CD8-positive, alpha-beta memory T cell (primary cell): ENCODE measurements at places on chromosomes 4 and X.
A peak's percentile ranks its signal among the peaks of the same experiment; 100 is the strongest.

GRCh38 chr4:183909187-183909586, 4.1 kb downstream of the STOX2 start:
- H3K27me3 ChIP-seq, result peaks cover 11% of the 10 kb centered on the region
- H3K4me3 ChIP-seq, result no peak overlapping the region
- H3K4me1 ChIP-seq, result no peaks in the 10 kb centered on the region
- no peak for DNase-seq

GRCh38 chr4:65391814-65392213, 278.5 kb downstream of the EPHA5 start:
- no peak overlapping the region for H3K4me3 ChIP-seq
- H3K4me1 ChIP-seq, result no peaks in the 10 kb centered on the region
- no peaks in the 10 kb centered on the region for H3K36me3 ChIP-seq
- H3K27ac ChIP-seq, result no peak overlapping the region
- no peak for DNase-seq

GRCh38 chr4:152828122-152828521, 48.4 kb downstream of the ARFIP1 start:
- DNase-seq, result no peak
- no peak overlapping the region for H3K27ac ChIP-seq
- H3K36me3 ChIP-seq, result no peaks in the 10 kb centered on the region
- H3K4me3 ChIP-seq, result no peak overlapping the region

DNA sequence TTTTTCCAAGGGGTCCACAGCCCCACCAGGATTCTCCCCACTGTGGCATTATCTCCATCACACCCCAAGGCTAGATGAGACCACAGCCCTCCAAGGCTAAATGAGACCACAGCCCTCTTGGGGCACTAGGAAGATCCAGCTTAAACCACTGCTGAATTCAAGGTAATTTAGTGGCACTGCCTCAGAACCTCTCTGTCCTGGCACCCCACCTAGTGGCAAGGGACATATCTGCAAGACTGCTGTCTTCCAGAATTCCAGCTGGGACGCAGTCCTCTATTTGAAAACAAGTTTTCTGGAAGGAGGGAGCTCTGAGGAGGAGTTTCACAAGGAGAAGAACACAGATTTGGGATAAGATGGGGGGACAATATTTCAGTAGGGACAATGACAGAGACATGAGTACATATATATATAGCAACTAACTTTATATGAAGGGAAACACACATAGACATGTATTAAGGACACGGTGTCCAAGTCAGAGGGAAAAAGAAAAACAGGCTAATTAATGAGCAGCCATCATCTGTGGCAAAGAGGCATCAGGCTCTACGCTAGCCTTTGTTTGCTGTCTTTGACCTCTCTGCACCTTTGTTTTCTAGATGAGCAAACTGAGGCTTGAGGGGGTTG, 9.3 kb downstream of the CETN2 start:
- no peaks in the 10 kb centered on the region for H3K36me3 ChIP-seq
- H3K4me1 ChIP-seq, result no peaks in the 10 kb centered on the region
- no peak for DNase-seq
- no peak overlapping the region for H3K4me3 ChIP-seq

- peaks cover 41% of the 10 kb centered on the region for H3K4me1 ChIP-seq
- no peak overlapping the region for H3K4me3 ChIP-seq
- no peak overlapping the region for H3K27ac ChIP-seq
Measured at GRCh38 chr4:184387351-184387750, 87.0 kb downstream of the IRF2 start.

DNA sequence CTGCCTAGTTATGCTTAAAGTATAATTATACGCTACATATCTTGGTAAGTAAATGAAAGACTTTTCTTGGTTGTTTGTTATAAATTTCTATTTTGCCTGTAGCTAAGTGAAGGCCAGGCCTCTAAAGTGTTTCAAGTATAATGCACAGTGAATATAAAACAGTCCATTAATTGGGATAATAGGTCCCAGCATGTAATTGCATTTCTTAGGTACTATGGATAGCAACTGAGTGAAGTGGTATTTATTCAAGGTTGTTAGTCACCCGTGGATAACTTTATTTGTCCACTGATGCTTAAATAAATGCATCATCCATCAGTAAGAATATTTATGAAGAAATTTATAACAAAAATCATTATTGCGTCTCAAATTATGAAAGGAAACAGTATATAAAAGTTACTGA, 59.1 kb downstream of the TEX13C start:
- DNase-seq, result no peak
- no peaks in the 10 kb centered on the region for H3K36me3 ChIP-seq
- no peak overlapping the region for H3K27ac ChIP-seq

DNA sequence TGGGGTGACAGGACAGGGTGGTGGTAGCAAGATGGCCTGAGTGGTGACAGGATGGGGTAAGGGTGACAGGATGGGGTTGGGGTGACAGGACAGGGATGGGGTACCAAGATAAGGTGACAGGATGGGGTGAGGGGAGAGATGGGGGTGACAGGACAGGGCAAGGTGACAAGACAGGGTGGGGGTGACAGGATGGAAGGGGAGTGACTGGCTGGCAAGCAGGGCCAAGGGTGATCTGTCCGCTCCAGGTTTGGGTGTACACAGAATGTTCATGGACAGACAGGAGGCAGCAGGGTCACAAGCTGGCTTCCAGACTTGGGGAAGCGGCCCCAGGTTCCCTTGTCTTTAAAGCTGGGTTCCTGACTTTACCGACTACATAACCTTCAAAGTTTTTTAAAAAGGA, 23.3 kb downstream of the RNF212 start:
- no peaks in the 10 kb centered on the region for H3K36me3 ChIP-seq
- H3K4me1 ChIP-seq, result no peaks in the 10 kb centered on the region
- no peak overlapping the region for H3K4me3 ChIP-seq

DNA sequence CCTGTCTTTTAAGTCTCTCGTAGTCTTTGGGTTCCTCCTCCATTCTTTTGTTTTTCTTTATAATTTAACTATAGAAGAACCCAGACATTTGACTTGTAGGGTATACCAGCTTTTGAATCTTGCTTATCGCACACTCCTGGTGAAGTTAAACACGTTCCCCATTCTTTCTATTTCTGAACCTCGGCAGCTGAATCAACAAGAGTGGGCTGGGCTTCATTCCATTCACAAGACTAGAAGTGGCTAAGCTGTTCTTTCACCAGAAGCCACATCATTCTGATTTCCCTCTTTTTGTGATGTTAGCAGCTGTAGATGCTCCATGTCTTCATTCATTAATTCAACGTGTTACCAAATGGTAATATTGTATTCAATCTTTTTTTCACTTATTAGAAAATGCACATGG, 167.9 kb downstream of the CORIN start:
- no peak overlapping the region for H3K4me3 ChIP-seq
- DNase-seq, result no peak
- no peaks in the 10 kb centered on the region for H3K4me1 ChIP-seq
- H3K36me3 ChIP-seq, result no peaks in the 10 kb centered on the region

- H3K27me3 ChIP-seq, result no peaks in the 10 kb centered on the region
- no peak overlapping the region for H3K27ac ChIP-seq
- H3K4me1 ChIP-seq, result no peaks in the 10 kb centered on the region
- no peak overlapping the region for H3K4me3 ChIP-seq
- peaks cover 19% of the 10 kb centered on the region for H3K36me3 ChIP-seq
Measured at GRCh38 chr4:48102303-48102702, 31.7 kb downstream of the TXK start.

DNA sequence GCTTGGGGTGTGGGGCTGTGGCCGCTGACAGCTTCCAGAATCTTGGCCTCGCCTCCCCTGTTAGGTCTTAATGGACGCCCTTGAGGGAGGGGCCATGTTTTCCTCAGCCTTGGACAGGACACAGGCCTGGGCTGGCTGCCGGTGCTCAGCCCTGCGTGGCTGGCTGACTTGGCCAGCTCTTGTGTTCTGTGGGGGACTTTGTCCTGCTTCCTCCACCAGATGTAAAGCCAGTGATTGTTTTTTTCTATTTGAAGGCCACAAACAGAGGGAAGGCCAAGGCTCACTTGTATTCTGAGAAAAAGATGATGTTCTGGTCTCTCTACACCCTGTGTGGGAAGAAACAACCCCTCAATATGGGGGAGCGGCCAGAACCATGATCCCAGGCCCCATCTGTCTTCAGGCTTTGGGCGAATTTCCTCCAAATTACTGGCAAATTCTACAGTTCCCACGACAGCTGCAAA, 71.3 kb downstream of the HTRA3 start:
- no peak overlapping the region for H3K4me3 ChIP-seq
- H3K27me3 ChIP-seq, result no peaks in the 10 kb centered on the region
- no peak overlapping the region for H3K27ac ChIP-seq
- no peaks in the 10 kb centered on the region for H3K36me3 ChIP-seq

DNA sequence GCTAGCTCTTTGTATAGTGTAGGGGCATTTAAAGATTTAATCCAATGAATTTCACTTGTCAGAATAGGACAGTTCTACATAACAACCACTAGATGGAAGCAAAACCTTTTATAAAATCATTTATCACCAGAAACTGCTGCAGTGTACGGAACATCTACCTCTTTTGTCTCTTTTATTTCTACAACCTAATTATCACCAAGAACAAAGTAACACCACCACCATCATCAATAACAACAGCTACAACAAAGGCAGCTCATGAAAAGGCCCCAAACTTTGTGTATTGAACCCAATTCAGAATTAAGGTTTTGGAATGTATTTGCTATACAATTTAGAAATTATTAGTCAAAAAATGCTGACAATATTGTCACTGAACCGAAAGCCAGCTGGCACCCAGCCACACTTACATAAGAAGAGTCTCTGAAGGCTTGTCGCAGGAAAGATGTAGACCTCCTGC, 260.9 kb upstream of the RPS6KA3 start:
- H3K27ac ChIP-seq, result no peak overlapping the region
- no peaks in the 10 kb centered on the region for H3K4me1 ChIP-seq
- H3K4me3 ChIP-seq, result no peak overlapping the region
- H3K27me3 ChIP-seq, result no peaks in the 10 kb centered on the region
- DNase-seq, result no peak

DNA sequence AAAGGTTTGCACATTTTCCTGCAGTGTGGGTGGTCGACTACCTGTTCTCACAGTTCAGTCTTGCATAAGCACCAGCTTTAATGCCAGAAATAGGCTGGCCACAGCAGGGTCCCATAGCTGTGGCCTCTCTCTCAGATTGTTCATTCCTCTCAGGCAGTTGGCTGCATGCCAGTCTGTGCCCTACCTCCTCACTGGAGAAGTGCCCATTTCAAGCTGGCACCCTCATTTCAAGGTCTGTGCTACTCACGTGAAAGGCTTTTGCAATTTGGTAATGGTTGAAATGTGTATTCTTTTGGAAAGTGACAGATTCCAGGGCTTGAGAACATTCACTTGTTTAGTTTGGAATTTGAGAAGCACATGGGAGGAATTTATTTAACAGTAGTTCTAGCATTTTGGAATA, 28.9 kb upstream of the MTMR1 start:
- H3K27me3 ChIP-seq, result no peaks in the 10 kb centered on the region
- no peak overlapping the region for H3K27ac ChIP-seq
- no peak for DNase-seq

GRCh38 chr4:74947798-74948197, 14.9 kb downstream of the PARM1 start:
- H3K27ac ChIP-seq, result no peak overlapping the region
- no peaks in the 10 kb centered on the region for H3K27me3 ChIP-seq
- H3K4me1 ChIP-seq, result no peaks in the 10 kb centered on the region
- no peak overlapping the region for H3K4me3 ChIP-seq
- H3K36me3 ChIP-seq, result no peaks in the 10 kb centered on the region

DNA sequence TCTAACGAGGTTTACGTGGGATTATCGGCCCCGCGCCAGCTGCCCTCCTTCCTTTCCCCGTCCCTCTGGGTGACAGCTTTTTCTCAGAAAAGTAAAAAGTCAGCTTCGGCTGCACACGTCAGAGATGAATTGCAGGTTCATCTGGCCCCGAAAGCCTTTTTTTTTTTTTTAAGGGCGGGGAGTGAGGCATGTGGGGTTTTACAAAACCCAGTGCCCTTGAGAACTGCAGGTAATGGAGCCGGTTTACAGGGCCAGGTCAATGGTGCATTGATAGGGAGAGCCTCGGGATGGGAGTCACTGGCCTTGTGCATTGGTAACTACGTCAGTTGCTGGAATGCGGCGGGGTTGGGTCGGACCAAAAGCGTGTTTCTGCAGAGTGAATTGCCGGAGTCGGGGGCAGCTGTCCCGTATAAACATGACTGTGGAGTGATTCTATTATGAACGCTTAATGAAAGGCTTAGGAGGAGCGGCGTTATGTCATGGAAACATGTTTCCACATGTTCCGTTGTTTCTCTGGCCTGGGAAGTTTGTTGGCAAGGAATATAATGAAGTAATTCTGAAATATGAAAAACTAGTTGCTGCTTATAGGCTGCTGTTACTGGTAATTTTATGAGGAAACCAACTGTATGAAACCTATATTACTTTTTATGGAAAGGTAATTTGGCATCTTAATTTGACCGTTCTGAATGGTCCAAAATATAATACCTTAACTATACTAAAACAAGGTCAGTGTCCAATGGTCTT, 1.1 kb downstream of the HSPA4L start:
- H3K4me3 ChIP-seq, result peak overlapping the region; percentile 67
- DNase-seq, result no peak
- peaks cover 4% of the 10 kb centered on the region for H3K4me1 ChIP-seq
- H3K27ac ChIP-seq, result peak overlapping the region; percentile 33
- peaks cover 36% of the 10 kb centered on the region for H3K27me3 ChIP-seq

DNA sequence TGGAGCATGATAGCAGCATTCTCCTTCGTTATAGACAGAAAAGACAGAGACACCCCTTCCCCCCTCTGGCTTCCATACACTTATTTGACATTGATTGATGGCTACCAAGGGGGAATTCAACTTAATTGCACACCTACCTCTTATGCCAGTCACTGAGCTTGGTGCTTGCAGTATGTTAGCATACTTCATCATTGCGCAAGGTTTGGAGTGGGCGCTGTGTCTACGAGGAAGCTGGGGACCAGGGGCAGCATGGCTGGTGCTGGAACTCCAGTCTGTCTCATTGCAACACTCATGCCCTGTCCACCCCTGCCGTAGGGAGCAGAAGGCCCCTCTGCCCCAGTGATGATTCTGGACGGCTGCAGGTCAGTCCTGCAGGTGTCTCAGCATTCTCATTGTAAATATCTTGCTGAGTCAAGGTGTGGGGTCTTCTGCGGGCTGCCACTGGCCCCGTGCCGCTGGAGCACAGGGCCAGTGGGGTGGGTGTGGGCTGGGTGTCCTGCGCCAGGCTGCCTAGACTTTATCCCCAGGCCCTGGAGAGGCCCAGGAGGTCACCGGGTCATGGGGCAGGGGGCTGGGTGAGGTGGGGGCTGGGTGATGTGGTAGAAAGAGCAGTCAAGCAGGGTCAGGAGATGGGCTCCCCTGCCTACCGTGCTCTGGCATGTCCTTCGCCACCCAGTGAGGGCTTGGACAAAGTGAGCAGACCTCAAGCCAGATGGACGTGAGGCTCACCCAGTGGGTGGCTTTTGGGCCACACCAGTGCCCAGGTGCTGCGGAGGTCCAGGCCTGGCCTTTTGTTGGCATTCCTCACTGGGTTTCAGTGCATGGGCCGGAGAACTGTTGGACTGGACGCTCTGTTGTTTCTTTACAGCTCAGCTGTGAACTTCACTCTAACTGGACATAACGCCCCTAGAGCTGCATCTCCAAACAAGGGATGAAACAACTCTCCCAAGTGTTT, 85.5 kb downstream of the PSAPL1 start:
- no peaks in the 10 kb centered on the region for H3K36me3 ChIP-seq
- DNase-seq, result no peak
- H3K27me3 ChIP-seq, result no peaks in the 10 kb centered on the region
- H3K4me3 ChIP-seq, result no peak overlapping the region
- no peaks in the 10 kb centered on the region for H3K4me1 ChIP-seq

GRCh38 chrX:153763989-153764755, at the start of gene PLXNB3:
PLXNB3 (plus strand) TSS chrX:153764249; CDS start chrX:153765536, 1,287 bp downstream.
- no peaks in the 10 kb centered on the region for H3K27me3 ChIP-seq
- H3K4me3 ChIP-seq, result no peak within 1 kb of the TSS
- H3K27ac ChIP-seq, result peak within 1 kb of the TSS; percentile 69
- no peaks in the 10 kb centered on the region for H3K36me3 ChIP-seq
